ENCODE measurements at places on chromosomes 11 and 22.
A peak's percentile ranks its signal among the peaks of the same experiment; 100 is the strongest.

DNA sequence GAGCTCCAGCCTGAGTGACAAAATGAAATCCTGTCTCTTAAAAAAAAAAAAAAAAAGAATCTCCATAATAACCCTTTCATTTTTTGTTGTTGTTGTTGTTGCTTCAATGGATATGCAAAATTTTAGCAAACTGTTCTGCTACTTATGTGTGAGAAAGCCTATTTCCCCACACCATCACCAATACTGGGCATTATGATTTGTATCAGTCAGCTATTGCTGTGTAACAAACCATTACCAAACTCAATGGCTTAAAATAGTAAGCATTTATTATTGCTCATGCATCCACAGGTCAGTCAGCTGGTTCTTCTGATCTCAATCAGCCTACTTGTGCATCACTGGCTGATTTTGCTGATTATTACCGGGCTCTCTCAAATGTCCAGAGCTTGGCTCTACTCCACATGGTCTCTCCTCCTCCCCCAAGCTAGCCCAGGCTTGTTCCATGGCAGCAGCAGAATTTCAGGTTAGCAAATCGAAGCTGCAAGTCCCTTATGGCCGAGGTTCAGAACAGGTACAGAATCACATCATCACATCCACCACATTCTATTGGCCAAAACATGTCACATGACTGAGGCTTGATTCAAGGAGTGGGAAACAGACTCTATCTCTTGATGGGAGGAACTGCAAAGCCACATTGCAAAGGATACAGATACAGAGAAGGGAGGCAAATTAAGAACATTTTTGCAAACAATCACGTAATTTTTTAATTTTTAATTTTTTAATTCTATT lies 135.1 kb downstream of the MN1 start:
- no peak for DNase-seq

GRCh38 chr11:34964610-34965331 lies 48.4 kb downstream of the PDHX start:
- no peak for DNase-seq

DNA sequence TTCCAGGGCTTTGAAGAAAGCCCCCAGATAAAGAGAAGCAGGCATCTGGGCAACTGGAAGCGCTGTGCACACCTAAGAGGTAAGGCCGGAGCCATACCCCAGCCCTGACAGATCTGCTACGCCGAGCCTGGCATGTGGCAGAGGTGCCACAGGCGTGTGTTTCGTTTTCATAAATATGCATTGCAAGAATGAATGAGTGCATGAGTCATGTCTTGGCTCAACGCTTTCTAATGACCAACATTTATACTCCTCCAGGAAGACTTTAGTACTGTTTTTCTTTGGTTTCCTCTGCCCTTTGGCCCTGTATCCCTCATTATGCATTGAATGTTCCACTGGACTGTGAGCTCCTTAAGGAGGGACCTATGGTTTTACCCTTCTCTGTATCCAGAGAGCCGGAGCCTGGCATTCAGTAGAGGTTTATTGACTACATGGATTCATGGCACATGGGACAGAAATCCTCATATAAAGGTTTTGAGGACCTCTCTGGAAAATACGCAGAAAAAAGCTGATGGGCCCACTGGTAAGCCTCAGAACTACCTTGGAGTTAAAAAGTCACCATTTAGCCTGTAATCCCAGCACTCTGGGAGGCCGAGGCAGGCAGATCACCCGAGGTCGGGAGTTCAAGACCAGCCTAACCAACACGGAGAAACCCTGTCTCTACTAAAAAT lies 38.9 kb upstream of the CSNK2A3 start:
- DNase-seq = no peak

GRCh38 chr22:43812890-43813289 lies 785 bp upstream of the EFCAB6 start:
- DNase-seq = no peak

DNA sequence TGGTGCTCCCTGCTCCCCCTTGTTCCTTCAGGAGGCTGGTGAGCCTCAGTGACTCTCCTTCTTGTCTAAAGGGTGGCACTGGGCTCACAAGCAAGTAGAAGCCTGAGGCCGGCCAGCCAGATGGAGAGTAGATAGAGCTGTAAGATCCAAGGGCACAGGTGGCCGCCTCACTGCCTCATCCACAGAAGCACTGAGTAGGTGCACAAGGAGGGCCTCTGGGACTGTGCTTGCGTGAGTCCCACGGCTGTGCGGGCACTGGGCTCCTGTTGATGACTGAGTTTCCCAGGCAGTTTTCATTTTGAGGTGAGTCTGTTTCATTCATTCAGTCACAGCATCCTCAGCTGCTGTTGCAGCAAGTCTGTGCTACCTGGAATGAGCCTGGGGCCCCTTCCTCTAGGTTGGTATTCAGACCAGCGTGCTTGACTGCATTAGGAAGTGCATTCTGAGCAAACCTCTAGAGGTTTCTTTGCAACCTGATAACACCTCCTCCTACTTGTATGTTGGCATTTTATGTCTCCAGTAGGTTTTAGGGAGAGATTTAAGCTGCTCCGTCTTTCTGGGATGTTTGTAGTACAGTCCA lies 184.0 kb downstream of the TBC1D22A start:
- DNase-seq = no peak

GRCh38 chr22:48199667-48200066 lies 1437.2 kb downstream of the TBC1D22A start:
- no peak for DNase-seq

DNA sequence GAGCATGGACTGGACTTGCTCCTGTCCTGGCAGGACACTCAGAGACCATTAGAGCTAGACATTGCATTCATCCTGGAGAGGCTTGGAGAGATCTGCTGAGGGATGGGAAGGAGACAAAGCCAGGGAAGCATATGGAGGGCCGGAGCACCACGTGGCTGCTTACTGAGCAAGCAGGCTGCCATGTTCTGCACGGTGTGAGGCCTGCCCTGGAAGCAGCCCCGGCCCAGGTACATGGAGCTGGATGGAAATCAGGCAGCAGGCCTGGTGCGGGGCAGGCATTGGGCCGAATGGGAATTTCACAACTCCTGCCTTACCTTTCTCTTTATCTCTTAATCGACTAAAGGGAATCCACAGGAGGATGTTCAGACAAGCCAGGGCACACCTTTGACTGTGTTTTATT lies 371.5 kb downstream of the OPCML start:
- no peak for DNase-seq

GRCh38 chr11:3021125-3021524 lies 29.0 kb upstream of the NAP1L4 start:
- peak; percentile 64 for DNase-seq

GRCh38 chr22:32997295-32997694 lies 60.9 kb downstream of the SYN3 start:
- no peak for DNase-seq

DNA sequence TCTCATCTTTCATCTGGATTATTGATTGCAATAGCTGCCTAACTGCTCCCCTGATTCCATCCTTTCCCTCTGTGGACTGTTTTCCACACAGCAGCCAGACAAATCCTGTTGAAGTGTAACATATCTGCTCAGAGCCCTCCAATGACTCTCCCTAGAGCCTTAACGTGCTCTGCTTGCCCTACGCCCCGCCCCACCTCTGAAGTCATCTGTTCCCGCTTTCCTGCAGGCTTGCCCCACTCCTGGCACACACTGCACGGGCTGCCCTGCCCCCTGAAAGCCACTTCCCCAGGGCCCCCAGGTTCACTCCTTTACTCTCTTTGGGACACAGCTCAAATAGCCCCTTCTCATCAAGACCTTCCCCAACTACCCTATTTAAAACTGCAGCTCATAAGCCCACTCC lies 59.5 kb downstream of the NECTIN1 start:
- DNase-seq = no peak

All from GM13977 (cell line).